ENCODE measurements at places on chromosomes 2 and 18.

DNA sequence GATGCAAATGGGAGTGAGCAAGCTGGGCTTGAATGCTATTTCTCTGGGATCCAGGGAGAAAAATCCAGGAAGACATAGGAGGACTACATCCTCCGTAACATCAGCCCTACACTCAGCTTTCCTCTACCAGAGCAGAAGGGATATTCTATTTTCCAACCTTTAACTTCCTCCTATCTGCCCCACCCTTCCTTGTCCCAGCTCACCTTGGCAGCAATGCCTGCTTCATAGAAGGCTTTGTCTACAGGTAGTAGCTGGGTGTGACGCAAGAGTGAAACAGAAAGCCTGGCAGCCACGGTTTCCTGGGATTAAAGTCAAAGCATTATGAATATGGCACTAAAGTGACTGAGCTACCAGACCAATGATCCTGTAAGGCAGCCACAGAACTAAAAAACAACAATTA is 3.9 kb downstream of the KRTCAP3 start:
- no peak for DNase-seq

DNA sequence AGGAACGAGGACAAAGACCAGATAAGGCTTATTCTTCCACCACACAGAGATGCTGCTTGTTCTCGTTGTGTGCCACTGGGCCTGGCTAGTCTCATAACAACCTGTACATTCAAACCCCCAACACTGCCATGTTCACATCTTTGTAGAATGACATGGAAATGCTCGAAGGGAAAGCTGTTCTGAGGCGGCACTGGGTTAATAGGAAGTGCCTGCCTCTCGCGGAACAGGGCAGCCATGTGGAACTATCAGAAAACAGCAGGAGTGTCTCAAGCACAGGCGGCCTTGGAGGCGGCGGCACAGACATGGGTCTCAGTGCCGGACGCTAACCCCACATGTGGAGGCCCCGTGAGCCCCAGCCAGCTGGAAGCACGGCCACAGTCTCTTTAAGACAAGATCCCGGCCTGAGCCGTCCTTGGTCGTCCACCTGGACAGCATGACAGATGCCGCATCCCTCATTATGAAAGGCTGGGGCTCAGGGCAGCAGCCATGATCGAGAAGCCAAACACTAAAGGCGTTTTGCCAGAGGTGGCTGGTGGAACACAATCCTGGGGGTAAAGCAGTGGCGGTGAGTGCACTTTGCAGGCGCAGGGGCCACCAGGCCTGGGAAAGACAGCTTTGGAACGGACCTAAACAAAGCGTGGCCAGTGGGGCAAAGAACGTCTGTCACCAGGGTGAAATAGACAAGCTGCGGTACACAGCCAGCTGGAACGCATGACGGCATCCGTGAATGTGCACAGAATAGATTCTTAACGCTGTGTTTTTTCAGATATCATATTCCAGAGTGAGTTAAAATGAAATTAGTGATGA is 161.0 kb downstream of the HDAC4 start:
- no peak for DNase-seq

GRCh38 chr2:88628571-88628939 is 1.3 kb upstream of the EIF2AK3 start:
- DNase-seq = no peak

DNA sequence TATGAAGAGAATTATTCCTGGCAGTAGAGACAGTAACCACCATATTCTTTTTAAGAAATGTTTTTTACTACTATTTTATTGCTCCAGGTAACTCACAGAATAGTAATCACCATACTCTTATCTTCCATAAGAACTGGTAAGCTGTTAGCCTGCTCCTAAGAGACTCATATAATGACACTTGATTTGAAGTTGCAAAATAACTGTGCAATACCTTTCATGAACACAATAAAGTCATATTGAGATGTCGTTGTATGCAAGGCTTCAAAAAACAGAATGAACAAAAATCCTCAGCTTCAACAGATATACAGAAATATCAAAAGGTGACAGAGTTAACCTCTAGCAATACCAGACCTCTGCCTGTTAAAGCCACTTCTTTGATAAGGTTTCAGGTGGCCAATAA is 360.1 kb downstream of the NBAS start:
- DNase-seq = no peak

DNA sequence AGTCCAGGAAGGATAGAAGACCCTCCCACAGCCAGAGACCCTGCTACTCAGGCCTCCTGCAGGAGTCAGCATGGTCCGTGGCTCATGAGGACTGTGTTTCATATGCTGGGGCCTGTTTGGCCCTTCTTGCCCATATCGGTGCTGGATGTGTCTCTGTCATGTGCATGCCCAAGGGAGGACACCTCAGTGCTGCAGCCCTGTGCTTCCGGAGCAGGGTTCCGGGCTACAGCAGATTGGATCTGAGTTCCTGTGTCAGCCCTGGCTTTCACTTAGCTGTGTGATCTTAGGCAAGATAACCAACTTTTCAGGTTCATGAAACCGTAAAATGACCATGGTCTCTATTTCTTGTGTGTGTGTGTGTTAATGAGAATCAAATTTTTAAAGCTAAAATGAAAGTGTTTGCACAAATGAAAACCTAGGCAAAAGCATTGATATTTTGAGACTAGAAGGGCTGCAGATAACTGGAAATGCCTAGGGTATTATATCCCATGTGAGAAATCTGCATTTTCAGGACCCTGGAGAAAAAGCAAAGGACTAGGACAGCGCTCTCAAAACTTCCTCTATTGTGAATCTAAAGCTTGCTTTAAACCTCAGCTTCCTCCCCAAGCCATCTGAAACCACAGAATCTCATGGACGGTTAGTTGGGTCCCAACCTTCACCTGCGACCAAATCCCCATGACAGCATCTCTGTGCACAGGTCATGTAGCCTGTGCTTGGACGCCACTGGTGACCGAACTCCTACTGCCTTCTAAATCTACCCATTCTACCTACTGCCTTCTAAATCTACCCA is 58.8 kb upstream of the CAPN13 start:
- no peak for DNase-seq

GRCh38 chr18:43571078-43571689 is 293.9 kb upstream of the SYT4 start:
- DNase-seq = peak; percentile 63

GRCh38 chr2:66697366-66697765 is 262.4 kb downstream of the MEIS1 start:
- DNase-seq = no peak

DNA sequence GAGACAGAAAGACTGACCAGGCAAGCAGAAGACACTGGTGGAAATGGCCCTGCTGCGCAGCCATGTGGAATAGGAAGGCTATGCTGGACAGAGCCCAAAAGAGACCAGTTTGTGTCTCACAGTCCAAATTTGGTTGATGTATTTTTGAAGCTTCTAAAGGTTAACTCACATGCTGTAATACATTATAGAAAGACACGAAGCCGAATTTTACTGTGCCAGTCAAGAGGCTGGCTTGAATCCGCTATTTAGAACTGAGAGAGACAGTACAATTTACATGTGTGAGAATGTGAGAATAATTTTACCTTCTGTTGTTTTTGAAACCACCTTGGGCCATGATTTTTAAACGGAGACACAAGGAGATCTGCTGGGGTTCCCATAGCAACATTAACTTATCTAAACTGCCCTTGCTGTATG is 113.6 kb downstream of the METTL8 start:
- no peak for DNase-seq

DNA sequence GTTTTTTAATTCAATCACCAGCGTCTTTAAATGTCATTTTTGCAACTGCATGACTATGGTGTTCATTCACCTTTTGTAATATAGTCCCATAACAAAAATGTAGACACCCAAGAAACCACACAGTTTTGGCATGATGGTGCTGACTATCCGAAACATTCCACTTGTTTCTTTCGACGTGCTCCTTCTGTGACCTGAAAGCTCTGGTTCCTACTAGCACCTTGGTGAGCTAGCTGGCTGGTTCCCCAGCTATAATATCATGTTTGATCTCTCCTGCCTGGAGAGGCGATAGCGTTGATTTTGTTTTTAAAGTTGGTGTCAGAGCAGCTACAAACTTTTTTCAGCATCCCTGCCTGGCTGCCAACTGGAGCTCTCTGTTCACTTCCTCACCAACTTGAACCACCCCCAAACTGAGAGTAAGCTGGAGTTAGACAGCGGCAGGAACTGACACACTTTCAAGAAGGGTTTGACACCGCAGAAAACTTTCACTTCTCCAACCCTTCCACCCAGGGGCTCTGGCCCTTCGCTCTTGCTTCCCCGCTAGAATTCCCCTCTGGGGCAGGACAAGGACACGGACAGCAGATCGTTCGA is 1.1 kb downstream of the ATAD2B start:
- DNase-seq = peak; percentile 82

DNA sequence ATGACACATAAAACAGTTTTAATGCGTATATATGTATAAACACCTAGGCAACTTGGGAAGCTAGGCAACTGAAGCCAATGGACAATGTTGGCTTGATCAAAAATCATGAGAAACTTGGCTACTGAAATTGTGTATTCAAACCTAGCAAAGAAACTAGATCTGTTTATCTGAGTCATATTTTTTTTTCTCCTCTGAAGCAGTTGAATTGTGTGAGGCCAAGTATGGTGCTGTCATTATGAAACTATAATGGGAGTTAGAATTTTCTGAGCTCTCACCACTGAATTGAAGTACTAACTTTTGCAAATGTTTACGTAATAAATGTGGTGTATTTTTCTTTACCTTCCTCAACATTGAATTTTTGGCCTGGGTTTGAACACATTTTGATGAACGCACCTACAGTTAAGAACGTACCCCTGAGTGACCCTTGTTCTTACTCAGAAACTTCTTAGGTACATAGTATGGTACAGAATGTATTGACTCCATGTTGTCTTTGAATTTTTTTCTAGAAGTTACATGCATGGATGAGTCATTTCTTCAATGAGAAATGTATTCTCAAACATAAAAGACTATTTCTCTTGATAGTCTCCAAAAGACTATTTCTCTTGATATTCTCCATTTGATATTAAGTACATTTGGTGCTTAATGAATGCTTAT is 23.8 kb downstream of the CD28 start:
- DNase-seq = no peak

Data from umbilical cord (tissue), 2 donors.